Motor neuron (in vitro differentiated cells): ENCODE measurements at places on chromosomes 3 and 15.

- no peak for ATAC-seq
Observed at GRCh38 chr3:87761341-87761740, 297.5 kb downstream of the CGGBP1 start.

GRCh38 chr3:143529018-143529478 lies 319.2 kb downstream of the SLC9A9 start:
- no peak for ATAC-seq

DNA sequence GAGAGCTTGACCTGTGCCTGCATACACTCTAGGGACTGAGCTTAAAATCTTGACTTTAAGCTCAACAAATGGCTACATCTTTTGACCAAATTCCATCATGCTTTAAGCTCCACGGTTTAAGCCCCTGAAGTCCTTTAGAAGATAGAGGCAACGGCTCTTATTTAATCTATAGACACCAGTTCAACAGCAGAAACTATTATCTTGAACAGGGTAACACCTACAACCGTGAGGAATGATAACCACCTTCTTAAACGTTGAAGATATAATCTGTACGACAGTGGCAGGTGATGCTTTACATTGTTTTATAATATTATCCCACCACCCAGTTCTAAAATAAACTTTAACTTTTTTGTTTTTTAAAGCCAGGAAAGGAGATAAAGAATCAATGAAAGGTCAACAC lies 1007.8 kb downstream of the FHIT start:
- ATAC-seq = no peak

DNA sequence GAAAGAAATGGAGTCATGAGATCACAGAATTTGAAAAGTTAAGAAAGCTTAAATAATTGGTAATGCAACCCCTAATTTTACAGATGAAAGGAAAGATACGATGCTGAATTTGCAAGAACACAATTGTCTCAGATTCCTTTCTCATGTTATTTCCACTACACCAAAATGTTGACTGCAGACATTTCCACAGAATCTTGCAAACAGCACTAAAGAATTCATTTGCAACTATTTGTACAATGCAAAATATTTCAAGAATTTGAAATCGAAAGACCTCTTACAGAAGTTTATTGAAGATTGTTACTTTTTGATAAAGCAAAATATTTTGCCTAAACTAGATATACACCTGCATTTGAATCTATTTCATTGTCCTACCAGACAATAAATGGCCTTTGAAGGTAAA lies 194.1 kb upstream of the KCNMB2 start:
- no peak for ATAC-seq

DNA sequence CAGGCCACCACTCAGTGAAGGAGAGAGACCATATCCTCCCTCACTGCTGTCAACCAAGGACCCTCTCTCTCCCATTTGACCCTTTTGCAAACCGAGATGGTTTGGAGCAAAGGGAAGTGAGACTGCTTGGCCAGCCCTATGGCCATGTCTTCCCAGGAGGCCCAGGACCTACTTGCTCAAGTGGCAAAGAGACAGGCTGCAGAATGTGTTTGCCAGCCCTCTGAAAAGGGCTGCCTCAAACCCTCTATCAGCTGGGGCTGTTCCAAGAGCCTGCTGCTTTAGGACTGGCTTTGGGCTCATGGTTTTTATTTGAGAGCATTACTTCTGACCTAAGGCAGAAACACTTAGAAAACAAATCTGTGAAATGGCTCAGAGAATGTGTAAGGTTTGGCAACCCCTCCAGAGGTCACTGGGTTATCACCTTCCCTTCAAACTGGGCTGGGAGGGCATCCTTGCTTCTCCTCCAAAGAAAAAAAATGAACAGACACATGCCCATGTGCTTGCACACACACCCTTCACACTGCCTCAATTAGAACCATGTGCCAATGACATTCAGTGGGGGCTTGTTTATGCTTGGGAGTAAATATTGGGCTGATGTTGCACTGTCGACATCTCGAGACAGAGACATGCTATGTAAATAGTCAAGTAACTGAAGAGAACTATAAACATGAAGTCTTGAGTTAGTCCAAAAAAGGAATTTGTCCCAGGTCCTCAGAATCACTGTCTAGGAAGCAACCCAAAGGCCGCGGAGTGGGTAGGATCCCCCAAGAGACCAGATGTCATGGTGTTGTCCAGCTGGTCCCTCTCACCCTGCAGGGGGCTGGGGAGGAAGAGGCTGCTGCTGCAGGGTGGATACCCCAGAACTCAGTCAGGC lies 49.8 kb upstream of the CTDSPL start:
- ATAC-seq = no peak

GRCh38 chr3:72579581-72580245 lies 268.5 kb downstream of the SHQ1 start:
- ATAC-seq = no peak

- ATAC-seq = no peak
Observed at GRCh38 chr15:47503876-47504275, 213.4 kb upstream of the SEMA6D start.

DNA sequence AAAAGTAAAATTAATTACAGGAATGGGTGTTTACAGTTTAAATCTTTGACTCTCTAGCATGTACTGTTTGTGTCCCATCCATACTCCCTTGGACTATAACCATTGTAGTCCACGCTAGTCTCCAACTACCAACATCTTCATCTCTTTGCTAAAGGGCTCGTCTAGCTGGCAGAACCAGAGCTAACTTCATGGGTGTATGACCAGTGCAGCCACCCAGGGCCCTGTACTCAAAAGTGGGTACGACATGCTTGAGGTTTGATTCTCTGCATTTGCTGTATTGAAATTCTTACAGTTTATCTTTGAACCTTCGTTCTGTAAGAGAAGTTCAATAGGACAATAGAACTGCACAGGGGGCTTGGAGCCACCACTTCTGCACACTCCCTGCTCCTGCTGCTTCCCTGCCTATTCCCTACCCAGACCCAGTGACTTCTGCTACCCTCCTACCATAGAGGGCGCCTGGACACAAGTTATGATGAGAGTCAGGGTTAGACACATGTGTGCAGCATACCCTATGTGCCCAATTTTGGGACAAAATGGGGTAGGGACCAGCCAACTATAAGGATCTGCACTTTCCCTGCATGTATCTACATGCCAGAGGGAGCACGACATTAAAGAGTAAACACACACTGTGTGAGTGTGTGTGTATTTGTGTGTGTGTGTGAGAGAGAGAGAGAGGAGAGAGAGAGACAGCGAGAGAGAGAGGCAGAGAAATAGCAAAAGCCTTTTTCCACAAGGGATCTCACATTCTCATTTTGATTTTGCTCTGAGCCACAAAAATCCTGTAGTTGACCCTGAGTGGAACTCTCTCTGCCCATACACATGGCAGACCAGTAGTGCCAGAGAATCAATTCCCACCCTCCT lies 59.0 kb upstream of the NECTIN3 start:
- ATAC-seq = peak; percentile 77

- peak; percentile 78 for ATAC-seq
Observed at GRCh38 chr3:129658110-129658843, 51.8 kb upstream of the PLXND1 start.

DNA sequence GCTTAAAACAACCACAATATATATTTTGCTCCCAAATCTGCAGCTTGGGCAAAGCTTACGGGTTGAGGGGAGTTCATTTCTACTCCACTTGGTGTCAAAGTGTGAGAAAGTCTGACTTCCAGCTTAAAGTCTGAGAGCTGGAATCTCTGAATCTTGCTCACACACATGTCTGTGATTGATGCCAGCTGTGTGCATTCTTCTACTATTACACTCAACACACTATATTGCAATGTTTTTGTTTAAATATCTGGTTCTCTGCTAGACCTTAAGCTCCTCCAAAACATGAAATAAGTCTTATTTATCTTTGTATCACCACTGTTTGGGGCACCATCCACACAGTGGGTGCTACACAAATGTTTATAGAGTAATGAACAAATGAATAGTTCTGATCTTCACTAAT lies 36.7 kb upstream of the SECISBP2L start:
- no peak for ATAC-seq

DNA sequence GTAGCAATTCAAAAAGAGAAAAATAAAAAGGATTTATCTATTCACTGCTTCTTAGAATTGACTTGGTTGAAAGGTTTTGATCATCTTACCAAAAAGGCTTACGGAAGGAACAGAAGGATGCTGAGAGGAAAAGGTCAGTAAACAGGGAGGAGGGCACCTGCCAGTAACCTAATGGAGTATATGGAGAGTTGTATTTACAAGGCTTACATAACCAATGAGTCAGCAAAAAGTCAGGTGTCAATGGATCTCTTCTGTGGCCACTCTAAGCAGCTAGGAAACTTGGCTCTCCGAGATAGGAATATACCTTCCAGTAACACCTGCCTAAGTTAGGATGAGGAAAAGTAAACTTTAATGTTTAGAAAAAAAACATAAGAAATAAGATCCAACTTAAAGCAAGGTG lies 80.5 kb upstream of the PLXND1 start:
- no peak for ATAC-seq

DNA sequence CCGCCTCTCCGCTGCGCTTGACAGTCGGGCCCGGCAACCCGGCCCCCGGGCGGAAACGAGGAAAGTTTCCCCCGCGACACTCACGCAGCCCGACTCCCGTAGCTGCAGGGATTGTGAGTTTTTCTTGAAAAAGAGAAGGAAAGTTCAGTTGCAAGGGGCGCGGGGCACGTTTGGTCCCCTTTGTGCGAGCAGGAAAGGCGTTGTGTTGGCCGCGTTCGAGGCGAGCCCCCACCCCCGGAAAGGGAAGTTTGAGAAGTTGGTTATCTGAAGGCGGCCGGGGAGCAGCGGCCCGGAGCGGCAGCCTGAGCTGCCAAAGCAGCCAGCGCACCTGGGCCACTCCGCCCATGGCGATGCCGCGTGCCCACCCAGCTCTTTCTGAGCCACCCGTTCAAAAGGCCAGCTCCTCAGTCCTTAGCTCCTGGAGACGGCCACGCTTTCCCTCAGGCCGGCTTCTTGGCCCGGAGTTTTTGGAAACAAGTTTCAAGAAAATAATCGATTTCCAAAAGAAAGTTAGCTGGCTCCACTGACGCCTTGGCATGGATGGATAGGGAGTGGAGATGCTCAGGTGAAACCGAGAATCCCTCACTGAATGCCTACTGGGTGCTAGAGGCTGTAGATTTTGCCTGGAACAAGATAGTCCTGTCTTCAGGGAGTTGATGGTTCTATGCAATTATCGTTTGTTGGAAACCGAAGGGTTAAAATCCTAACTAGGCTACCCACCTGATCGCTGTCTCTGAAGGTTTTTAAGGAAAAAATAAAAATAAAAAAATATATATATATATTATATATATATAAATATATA lies 832 bp downstream of the TGFBR2 start:
- ATAC-seq = no peak

- no peak for ATAC-seq
Observed at GRCh38 chr15:35725353-35725752, 179.4 kb upstream of the DPH6 start.

DNA sequence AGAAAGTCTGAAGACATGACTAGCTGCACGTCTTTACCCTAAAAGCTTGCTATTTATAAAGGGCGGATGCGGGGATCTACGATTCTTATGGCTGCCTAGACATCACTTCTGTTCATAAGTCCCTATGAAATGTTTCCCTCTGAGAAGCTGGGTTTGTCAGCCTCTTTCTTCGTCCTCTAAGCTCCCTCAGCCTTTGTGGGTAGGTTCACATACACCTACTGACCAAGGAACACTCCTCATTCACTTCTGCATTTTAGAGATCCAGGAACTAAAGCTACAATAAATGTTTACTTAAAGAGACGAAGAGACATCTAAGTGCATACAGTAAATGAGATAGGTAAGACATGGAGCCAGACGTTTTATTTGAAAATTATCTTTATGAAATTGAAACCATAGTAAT lies 16.7 kb upstream of the RAMAC start:
- ATAC-seq = no peak

DNA sequence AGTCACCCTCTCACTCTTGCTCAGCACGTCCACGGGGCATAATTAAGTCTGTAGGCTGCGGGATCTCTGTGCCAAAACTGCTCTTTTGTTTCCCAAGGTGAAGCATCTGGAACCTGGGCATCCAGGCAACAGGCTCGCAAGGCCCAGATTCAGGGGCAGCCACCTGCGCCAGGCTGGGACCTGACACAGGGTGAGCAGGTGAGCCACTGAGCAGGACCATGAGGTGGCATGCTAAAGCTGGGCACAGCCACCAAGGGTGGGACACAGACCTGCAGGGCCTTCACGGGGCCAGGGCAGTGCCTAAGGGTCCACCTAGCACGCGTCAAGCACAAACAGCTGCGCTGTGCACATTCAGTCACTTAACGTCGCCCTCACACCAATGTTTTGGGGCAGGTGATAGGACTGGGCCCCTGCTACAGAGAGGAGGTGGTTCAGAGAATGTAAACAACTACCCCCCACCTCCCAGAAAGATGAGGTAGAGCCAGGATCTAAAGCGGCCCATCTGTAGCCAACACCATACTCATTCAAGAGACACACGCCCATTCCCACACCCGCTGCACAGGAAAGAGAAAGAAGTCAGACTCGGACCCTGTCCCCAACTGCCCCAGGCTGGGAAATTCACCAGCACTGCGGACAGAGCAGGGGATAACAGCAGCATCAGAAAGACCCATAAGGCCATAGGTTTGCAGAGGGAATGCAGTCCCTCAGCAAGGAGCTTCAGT lies 16.3 kb downstream of the XXYLT1 start:
- ATAC-seq = no peak

DNA sequence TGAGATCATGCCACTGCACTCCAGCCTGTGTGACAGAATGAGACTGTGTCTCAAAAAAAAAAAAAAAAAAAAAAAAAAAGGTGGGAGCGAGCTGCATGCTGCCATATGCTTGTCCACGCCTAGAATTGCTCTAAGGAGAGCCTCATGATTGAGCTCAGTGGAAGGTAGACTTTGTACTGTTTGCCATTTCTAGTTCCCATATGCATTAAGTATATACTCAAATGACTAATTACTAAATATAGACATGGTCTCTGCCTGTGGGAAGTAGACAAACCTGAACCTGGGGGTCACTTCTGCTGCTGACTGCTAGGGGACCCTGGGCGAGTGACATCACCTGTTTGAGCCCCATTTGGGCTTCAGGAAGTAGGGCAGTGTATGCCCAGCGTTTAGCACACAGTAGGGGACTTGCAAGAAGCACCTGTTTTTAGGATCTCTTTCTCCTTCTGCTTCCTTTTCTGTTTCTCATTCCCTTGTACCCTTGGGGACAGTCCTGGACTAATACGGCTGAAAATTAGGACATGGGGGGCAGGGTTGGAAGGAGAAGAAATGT lies 27.2 kb downstream of the PRKCD start:
- no peak for ATAC-seq

DNA sequence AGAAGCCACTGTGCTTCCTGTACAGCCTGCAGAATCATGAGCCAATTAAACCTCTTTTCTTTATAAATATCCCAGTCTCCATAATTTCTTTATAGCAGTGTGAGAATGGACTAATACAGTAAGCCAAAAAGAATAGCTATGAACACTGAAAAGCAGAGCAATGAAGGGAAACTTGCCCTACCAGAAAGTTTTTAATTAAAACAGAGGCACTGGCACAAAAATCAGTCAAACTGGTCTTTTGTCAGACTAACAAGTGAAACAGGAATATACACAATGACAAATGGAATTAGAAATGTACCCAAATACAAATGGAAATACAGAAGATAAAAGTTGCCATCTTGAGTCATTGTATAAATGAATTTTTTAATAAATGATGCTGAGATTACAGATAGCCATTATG lies 40.5 kb downstream of the POLQ start:
- ATAC-seq = no peak
